ENCODE measurements at places on chromosomes 11 and 22.

GRCh38 chr11:134638796-134639430 is 226.9 kb upstream of the B3GAT1 start:
- H3K27ac ChIP-seq = peak overlapping the region; percentile 44
- no peak for DNase-seq
- no peaks in the 10 kb centered on the region for H3K4me1 ChIP-seq

DNA sequence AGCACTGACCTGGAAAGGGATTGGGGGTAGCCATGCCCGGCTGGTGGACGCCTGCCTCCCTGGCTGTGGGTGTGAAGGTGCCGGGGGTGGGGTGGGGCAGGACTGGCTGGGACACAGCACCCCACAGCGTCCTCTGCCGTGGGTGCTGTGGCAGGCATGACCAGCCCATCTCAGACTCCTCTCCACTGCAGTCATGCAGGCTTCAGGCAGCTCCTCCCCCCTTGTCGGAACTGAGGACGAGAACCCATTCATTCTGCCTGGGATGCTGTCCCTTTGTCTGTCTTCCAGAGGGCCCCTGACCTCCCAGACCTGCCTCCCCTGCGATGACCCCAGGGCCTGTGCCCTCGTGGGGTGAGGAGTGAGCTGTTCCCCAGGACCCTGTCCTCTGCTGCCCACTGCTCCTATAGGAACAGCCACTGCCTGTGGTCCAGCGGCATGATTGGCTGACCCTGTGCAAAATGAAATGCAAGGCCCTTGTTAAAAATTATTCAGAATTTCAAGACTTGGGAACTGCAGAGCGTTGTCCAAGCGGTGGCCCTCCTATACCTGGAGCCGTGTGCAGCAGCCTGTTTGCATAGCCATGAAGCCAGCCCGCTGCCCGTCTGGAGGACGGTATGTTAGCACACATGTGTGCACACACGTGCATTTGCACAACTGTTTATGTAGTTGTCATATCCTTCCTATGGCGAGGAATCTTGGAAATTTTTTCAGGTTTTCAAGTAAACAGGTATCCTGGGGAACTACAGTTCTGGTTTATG is 1122.3 kb downstream of the BRD1 start:
- no peak overlapping the region for H3K27ac ChIP-seq
- no peaks in the 10 kb centered on the region for H3K4me1 ChIP-seq
- no peaks in the 10 kb centered on the region for H3K27me3 ChIP-seq
- H3K4me3 ChIP-seq = no peak overlapping the region

DNA sequence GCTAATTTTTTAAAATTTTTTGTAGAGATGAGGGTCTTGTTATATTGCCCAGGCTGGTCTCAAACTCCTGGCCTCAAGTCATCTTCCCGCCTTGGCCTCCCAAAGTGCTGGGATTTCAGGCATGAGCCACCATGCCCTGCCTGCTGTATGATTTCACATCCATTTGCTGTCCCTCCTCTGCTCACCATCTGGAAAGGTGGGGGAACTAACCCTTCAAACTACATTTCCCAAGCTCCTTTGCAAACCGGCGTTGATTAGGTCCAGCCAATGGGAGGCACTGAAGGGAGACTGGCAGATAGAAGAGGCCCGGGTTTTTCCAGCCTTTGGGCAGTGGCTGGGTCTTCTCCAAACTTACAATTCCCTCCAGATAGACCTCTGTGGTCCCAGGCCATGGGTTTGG is 19.3 kb downstream of the RFPL1 start:
- no peak overlapping the region for H3K27ac ChIP-seq
- H3K4me3 ChIP-seq = no peak overlapping the region

GRCh38 chr11:94897330-94897768 is 76.0 kb downstream of the CWC15 start:
- H3K36me3 ChIP-seq = peaks cover 1% of the 10 kb centered on the region
- no peak for DNase-seq
- peaks cover 23% of the 10 kb centered on the region for H3K27me3 ChIP-seq
- no peak overlapping the region for H3K27ac ChIP-seq

GRCh38 chr11:47318166-47318565 is 34.3 kb downstream of the MYBPC3 start:
- DNase-seq = no peak
- H3K4me1 ChIP-seq = peaks cover 10% of the 10 kb centered on the region
- H3K36me3 ChIP-seq = peaks cover 50% of the 10 kb centered on the region
- no peak overlapping the region for H3K27ac ChIP-seq

GRCh38 chr11:95531116-95531515 is 258.5 kb downstream of the FAM76B start:
- no peak for DNase-seq
- H3K27ac ChIP-seq = no peak overlapping the region
- H3K4me3 ChIP-seq = no peak overlapping the region
- H3K27me3 ChIP-seq = peaks cover 60% of the 10 kb centered on the region
- H3K36me3 ChIP-seq = no peaks in the 10 kb centered on the region
- no peaks in the 10 kb centered on the region for H3K4me1 ChIP-seq

- H3K4me3 ChIP-seq = no peak overlapping the region
- no peak for DNase-seq
- peaks cover 7% of the 10 kb centered on the region for H3K4me1 ChIP-seq
Measured at GRCh38 chr11:6640985-6641701, 14.5 kb downstream of the DCHS1 start.

- peaks cover 4% of the 10 kb centered on the region for H3K36me3 ChIP-seq
- H3K4me3 ChIP-seq = no peak overlapping the region
- no peak for DNase-seq
- H3K4me1 ChIP-seq = peaks cover 6% of the 10 kb centered on the region
Measured at GRCh38 chr11:9347100-9347499, 32.7 kb upstream of the TMEM41B start.

GRCh38 chr11:13448876-13449275 is 14.1 kb downstream of the BTBD10 start:
- no peaks in the 10 kb centered on the region for H3K27me3 ChIP-seq
- no peak for DNase-seq
- no peak overlapping the region for H3K27ac ChIP-seq
- no peak overlapping the region for H3K4me3 ChIP-seq
- H3K4me1 ChIP-seq = peaks cover 49% of the 10 kb centered on the region
- H3K36me3 ChIP-seq = peaks cover 4% of the 10 kb centered on the region

GRCh38 chr11:28715726-28716125 is 607.5 kb downstream of the METTL15 start:
- H3K4me3 ChIP-seq = no peak overlapping the region
- H3K4me1 ChIP-seq = no peaks in the 10 kb centered on the region
- H3K36me3 ChIP-seq = no peaks in the 10 kb centered on the region
- H3K27me3 ChIP-seq = no peaks in the 10 kb centered on the region

DNA sequence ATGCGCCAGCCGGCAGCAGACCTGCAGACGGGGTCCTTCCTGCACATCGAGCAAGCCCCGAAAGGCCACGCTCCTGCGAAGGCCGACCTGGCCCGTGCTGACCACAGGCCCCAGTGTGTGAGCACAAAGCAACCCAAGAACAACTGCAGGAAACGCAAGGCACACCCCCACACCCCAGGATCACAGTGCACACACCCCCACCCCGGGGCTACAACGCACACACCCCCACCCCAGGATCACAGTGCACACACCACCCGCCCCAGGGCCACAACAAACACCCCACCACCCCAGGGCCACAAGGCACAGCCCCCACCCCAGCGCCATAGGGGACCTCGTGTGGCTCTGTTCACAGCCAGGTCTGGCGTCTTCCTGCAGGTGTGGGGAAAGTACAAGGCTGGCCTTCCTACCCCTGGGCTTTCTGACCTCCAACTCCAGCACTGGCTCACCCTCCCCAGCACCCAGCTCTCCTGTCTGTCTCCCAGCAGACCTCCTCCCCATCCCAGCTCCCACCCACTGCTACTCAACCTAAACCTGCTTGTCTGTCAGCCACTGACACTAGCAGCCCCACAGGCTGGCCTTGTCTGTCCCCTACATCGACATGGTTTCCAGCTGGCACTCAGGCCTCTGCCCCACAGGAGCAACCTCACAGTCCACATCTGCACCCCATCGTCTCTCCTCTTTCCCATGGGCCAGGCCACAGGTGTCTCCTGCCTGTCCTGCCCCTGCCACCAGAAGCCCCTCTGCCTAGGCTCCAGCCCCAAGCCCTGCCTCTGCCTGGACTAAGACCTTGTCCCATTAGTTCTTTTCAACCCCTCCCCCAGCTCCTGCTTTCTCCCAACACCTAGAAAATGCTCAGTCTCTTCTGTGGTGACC is 20.5 kb upstream of the EFCAB6 start:
- H3K27me3 ChIP-seq = peaks cover 19% of the 10 kb centered on the region
- no peak for DNase-seq
- H3K4me1 ChIP-seq = no peaks in the 10 kb centered on the region
- peaks cover 2% of the 10 kb centered on the region for H3K36me3 ChIP-seq
- no peak overlapping the region for H3K4me3 ChIP-seq

DNA sequence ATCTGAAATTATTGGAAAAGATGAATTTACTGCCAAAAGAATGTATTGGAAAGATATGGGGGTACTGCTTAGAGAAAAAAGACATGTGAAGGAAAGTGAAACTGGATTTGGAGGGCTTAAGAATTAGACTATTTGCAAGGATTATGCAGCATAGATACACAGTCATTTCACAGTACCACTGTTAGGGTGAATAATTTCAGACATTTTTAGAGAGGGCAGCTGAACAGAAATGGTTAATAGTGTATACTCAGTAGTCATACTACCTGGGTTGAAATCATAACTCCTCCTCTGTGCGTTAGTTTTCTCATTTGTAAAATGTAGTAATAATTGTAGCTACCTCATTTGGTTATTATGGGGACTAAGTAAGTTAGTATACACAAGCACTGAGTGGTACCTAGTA is 33.0 kb downstream of the GAS2 start:
- H3K36me3 ChIP-seq = no peaks in the 10 kb centered on the region
- H3K4me3 ChIP-seq = no peak overlapping the region
- H3K4me1 ChIP-seq = no peaks in the 10 kb centered on the region
- no peak overlapping the region for H3K27ac ChIP-seq

GRCh38 chr11:726278-727220 is 20.5 kb downstream of the EPS8L2 start:
- peaks cover 10% of the 10 kb centered on the region for H3K4me1 ChIP-seq
- peak overlapping the region; percentile 74 for H3K4me3 ChIP-seq
- peaks cover 23% of the 10 kb centered on the region for H3K27me3 ChIP-seq
- H3K27ac ChIP-seq = no peak overlapping the region

GRCh38 chr11:94402355-94402754 is 1.1 kb upstream of the GPR83 start:
- no peak overlapping the region for H3K27ac ChIP-seq
- H3K36me3 ChIP-seq = peaks cover 6% of the 10 kb centered on the region
- no peak overlapping the region for H3K4me3 ChIP-seq
- H3K27me3 ChIP-seq = peaks cover 50% of the 10 kb centered on the region
- peaks cover 9% of the 10 kb centered on the region for H3K4me1 ChIP-seq

DNA sequence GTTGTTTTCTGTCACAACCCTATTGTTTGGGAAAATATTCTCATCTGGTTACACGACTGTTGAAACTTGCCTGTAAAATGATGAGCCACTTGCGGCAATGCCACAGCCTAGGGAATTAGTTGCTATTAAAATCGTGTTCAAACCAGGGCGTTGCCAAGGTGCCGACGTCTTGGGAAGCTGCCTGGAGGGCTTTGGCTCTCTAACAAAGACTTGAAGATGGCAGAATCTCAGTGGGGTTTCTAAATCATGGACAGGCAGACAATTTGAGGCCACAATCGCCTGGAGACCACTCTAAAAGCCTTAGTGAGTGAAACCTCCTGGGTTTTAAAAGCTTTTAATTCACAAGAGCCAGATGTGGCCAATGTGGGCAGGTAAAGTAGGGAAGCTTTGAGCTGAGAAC is 117.2 kb upstream of the BMAL1 start:
- no peak overlapping the region for H3K4me3 ChIP-seq
- H3K27me3 ChIP-seq = peaks cover 27% of the 10 kb centered on the region
- H3K27ac ChIP-seq = no peak overlapping the region
- DNase-seq = no peak

GRCh38 chr11:66559142-66559865 is 9.1 kb downstream of the CTSF start:
- H3K27me3 ChIP-seq = no peaks in the 10 kb centered on the region
- no peaks in the 10 kb centered on the region for H3K36me3 ChIP-seq
- no peaks in the 10 kb centered on the region for H3K4me1 ChIP-seq

- no peak for DNase-seq
- H3K27ac ChIP-seq = no peak overlapping the region
- peaks cover 15% of the 10 kb centered on the region for H3K36me3 ChIP-seq
Measured at GRCh38 chr22:39247361-39247760, 2.6 kb upstream of the PDGFB start.

GRCh38 chr22:25111579-25112517 is 87.8 kb upstream of the CRYBB3 start:
- H3K36me3 ChIP-seq = peaks cover 7% of the 10 kb centered on the region
- no peaks in the 10 kb centered on the region for H3K27me3 ChIP-seq
- H3K4me1 ChIP-seq = peaks cover 15% of the 10 kb centered on the region
- no peak for DNase-seq
- H3K4me3 ChIP-seq = peak overlapping the region; percentile 79

- peaks cover 88% of the 10 kb centered on the region for H3K27me3 ChIP-seq
- H3K4me1 ChIP-seq = peaks cover 12% of the 10 kb centered on the region
- no peak overlapping the region for H3K4me3 ChIP-seq
- no peak overlapping the region for H3K27ac ChIP-seq
- no peak for DNase-seq
- H3K36me3 ChIP-seq = peaks cover 2% of the 10 kb centered on the region
Measured at GRCh38 chr11:22339611-22340010, 1.4 kb downstream of the SLC17A6 start.

GRCh38 chr11:17014833-17015626 is 816 bp upstream of the PLEKHA7 start:
- H3K36me3 ChIP-seq = peaks cover 2% of the 10 kb centered on the region
- peaks cover 8% of the 10 kb centered on the region for H3K4me1 ChIP-seq
- peaks cover 20% of the 10 kb centered on the region for H3K27me3 ChIP-seq
- no peak for DNase-seq
- peak overlapping the region; percentile 39 for H3K27ac ChIP-seq
- peak overlapping the region; percentile 90 for H3K4me3 ChIP-seq

GRCh38 chr11:9853929-9854552 is 190.2 kb downstream of the SWAP70 start:
- H3K4me1 ChIP-seq = no peaks in the 10 kb centered on the region
- no peak overlapping the region for H3K4me3 ChIP-seq
- no peak overlapping the region for H3K27ac ChIP-seq
- H3K27me3 ChIP-seq = no peaks in the 10 kb centered on the region

DNA sequence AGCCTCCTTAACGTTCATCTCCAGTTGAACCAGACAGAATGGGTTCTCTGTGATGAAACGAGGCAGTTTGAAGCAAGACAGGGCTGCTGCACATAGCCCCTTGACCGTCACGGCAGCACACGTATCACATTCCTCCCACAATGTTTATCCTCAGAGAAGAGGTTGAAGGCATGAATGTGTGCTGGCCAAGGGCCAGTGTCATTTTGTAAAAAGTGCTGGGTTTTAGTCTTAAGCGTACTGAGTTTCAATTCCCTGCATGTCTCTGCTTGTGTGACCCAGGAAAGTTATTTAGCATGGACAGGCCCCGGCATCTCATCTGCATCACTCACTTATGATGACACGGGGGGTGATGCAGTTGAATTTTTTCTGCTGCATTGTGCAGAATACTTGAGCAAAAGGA is 31.6 kb downstream of the TTC12 start:
- H3K4me3 ChIP-seq = no peak overlapping the region
- no peak overlapping the region for H3K27ac ChIP-seq
- no peaks in the 10 kb centered on the region for H3K27me3 ChIP-seq

DNA sequence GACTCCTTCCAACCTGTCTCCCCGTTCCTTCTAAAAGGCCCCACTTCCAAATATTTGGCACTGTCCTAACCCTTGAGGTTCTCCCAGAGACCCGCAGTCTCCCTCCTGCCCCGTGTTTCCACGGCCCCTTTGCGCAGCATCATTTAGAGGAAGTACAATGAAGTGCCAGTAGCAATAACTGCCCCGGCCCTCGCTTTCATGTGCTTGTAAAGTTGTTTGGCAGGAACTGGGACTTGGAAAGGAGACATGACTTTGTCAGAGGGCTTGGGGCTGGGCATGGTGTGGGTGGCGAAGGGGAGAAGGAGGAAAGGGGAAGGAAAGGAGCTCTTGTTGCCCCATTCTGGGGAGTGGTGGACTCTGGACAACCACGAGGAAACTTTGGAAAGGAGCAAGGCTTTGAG is 2.6 kb downstream of the CD44 start:
- peaks cover 67% of the 10 kb centered on the region for H3K4me1 ChIP-seq
- peaks cover 71% of the 10 kb centered on the region for H3K36me3 ChIP-seq
- peak overlapping the region; percentile 75 for H3K27ac ChIP-seq
- H3K4me3 ChIP-seq = peak overlapping the region; percentile 87
- H3K27me3 ChIP-seq = no peaks in the 10 kb centered on the region
